Stimulated activated CD8-positive, alpha-beta memory T cell treated with anti-CD3 and anti-CD28 coated beads, Interleukin-4, amount 100 ng/mL, for 48 hours (primary cell): ENCODE measurements at places on chromosomes 16 and 17.

GRCh38 chr16:68860978-68861892 lies 17.9 kb downstream of the TANGO6 start:
- no peak for DNase-seq

DNA sequence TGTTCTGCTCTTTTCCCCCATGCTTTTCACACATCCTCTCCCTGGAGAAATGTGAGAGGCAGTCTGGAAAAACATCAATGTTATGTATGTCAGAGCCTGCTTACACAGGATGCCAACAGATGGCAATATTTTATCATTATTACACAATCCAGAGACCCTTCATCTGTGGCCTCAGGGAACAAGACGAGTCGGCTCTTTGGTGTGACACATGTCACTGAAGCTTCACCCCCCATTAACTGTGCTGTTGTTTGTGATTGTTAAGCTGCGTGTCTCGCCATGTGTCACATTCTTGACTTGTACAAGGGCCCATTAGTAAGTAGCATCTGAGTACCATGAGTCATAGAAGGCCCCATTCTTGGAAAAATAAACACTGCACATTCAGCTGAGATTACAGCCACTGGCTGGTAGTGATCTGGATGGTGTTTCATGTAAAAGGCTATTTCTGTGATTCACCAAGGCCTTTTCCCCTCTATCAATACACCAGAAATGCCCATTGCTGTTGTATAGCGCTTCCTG lies 682.1 kb upstream of the SOX9 start:
- no peak for DNase-seq

- no peak for DNase-seq
These were observed 61.9 kb downstream of the MPHOSPH6 start for GRCh38 chr16:82108100-82108499.

GRCh38 chr17:57408071-57408811 lies 151.9 kb downstream of the MSI2 start:
- peak; percentile 35 for DNase-seq

GRCh38 chr16:81836279-81837054 lies 57.4 kb downstream of the PLCG2 start:
- DNase-seq: no peak

DNA sequence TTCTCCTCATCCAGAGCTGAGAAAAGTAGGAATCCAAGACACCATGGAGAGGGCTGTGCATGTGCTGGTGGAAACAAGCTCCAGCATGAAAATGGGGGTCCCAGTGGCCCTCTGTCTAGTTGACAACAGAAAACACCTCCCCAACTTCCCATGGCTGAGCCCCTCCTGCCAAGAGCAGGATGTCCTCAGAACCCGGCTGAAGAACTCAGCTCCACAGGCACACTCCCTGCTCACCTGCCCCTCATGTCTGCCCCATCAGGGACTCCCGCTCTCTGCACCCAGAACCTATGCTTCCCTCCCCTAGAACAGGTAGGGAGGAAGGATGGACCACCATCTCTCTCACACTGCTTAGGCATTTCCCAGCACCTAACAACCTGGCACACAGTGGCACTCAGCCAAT lies 167.2 kb downstream of the C16orf78 start:
- no peak for DNase-seq
